ENCODE measurements at places on chromosomes 5 and 9.

GRCh38 chr5:54643685-54644106 lies 126.1 kb downstream of the SNX18 start:
- DNase-seq, result no peak

DNA sequence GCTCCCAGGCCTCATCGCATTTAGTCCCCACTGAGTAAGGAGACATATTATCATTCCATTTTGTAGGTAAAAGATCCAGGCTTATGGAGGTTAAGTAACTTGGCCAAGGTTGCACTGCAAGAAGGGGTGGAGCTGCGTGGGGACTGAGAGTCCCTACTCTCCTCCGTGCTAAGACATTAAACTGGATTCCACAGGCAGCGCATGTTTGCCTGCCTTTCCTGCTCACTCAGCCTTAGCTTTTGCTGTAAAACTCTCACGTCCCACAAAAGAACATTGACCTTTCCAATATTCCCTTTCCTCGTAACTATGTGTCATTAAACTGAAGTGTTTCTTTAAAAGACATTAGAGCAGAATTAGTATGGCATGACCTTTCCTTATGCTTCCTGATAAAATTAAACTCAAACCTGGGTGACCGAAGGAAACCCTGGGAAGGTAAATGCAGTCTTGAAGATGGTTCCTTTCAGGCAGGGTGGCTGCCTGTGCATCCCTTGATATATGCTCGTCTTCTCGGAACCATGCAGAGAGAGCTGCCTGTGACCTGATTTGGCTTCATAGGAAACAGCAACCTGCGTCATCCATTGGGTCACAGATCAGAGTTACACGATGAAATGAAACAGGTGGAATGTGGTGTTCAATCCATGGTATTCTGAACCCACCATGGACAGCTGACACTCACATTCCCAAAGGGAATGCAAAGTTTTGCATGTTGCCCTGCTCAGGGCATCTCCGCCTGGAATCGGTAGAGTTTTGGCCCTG lies 85.9 kb downstream of the TMEM252 start:
- no peak for DNase-seq

DNA sequence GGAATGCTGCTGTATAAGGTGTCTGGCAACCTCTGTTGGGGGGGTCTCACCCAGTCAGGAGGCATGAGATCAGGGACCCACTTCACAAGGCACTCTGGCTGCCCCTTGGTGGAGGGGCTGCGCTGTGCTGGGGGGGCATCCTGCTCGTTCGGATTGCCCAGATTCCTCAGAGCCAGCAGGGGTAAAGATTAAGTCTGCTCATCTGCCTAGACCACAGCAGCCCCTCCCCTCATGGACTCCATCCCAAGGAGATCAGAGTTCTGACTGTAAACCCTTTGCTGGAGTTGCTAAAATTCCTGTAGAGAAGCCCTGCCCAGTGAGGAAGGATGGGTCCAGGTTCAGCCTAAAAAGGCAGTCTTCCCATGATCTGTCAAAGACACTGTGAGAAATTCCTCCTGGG lies 262.0 kb upstream of the C9orf72 start:
- no peak for DNase-seq

- DNase-seq, result no peak
These were observed 174.6 kb upstream of the ZNF608 start for GRCh38 chr5:124920909-124921666.

DNA sequence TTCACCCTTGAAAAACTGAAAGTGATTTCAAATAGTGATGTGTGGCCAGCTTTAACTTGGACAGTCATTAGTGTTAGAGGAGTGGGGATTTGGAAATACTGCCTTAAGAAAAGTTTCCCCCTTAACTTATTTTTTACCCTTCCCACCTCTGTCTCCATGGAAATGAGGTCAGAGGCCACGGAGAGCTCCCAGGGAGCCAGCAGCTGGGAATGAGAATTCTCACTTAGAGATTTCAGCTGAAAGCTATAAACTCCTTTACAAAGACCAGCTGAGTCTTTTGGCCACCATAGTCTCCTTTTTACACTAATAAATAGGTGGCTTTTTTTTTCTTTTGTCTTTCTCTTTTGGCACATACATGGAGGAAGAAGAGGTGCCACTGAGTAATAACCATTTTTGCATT lies 45.7 kb upstream of the PIK3R1 start:
- DNase-seq, result no peak

All from activated T-cell treated with anti-CD3 and anti-CD28 coated beads, Interleukin-2, amount 50 U/mL, for 1 hour (primary cell).